ENCODE measurements at places on chromosomes 2 and 18.
A peak's percentile ranks its signal among the peaks of the same experiment; 100 is the strongest.

DNA sequence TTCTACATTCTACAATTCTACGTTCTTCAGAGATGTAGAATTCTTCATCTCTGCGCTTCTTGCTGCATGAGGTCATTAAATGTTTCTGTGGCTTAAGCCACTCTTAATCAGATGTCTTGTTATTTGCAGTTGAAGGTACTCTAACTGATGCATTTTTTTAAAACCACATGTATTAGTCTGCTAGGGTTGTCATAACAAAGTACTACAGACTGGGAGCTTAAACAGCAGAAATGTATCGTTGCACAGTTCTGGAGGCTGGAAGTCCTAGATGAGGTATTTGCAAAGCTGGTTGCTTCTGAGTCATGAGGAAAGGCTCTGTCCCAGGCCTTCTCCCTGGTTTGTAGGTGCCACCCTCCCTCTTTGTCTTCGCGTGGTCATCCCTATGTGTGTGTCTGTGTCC lies 176.3 kb upstream of the GLI2 start:
- DNase-seq, result no peak

DNA sequence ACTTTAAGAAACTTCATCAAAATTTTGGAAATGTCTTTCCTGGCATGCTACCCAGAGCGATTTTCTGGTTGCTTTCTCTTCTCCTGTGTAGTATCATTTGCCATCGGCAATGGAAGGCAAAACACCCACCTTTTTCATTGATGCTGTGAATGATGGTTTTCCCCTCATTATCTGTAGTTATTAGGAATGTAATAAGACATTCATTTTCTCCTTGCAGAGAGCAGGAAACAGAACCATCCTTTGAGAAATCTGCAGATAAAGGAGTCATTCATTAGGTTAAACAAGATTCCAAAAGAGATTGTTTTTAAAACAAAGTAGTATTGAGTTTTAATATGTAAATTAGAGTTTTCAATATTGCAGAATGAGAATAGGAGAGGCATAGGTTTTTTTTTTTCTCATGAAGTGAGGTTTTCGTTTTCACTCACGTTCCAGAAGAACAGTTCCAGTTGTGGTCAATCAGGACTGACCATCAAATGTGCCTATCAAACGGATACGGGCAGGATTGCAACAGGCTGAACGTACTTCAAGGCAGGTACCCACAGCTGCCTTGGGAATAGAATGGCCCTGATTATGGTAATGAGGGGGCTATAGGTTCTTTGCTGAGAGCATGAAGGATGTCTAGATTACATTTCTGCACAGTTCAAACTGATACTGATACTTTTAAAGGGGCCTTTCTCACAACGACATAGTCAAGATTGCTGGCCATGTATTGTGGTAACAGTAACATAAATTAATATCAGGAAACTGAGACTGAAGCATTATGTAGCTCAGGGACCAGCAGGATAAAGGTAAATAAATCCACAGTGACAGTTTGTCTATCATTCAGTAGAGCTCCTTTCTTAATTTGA lies 49.8 kb upstream of the PLA2R1 start:
- DNase-seq, result peak; percentile 37

GRCh38 chr2:85248773-85249509 lies 78.8 kb downstream of the TGOLN2 start:
- DNase-seq, result no peak

DNA sequence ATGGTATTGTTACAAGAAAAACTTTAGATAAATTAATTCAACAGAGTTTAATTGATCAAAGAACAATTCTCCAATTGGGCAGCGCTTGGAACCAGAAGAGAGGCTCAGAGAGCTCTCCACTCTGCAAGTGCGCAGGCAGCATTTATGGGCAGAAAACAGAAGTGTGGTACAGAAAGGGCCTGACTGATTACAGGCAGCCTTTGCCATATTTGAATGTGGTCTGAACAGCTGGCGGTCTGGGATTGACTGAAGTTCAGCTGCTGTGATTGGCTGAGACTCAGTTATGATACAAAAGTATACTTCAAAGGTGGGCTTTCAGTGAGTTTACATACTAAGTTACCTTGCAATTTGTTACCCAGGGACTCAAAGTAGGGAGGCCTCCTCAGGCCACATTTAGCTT lies 301.3 kb upstream of the ID2 start:
- no peak for DNase-seq

- DNase-seq, result no peak
These were observed 856.6 kb upstream of the VRK2 start for GRCh38 chr2:57190007-57190406.

Data from GM13976 (cell line).